ENCODE measurements at places on chromosomes 6 and 20. TPM values are rescaled to one million over a fixed set of nuclear protein-coding genes. Genes with fewer than 3 reads are reported as not detected.

BTN1A1 gene
- total RNA-seq: under 0.01 TPM

FOXC1 gene
- 36.5 TPM for total RNA-seq

TRIM15 gene
- not detected for total RNA-seq

SSTR4 gene
- 0.13 TPM for total RNA-seq

HLA-DMA gene
- total RNA-seq: 0.79 TPM

HAO1 gene
- total RNA-seq: not detected

TNNC2 gene
- total RNA-seq: 1.4 TPM

UBD gene
- not detected for total RNA-seq

SLC44A4 gene
- 0.13 TPM for total RNA-seq

KIF6 gene
- total RNA-seq: 0.19 TPM

HLA-DPB1 gene
- total RNA-seq: 20.3 TPM

RNF39 gene
- not detected for total RNA-seq

PSORS1C2 gene
- not detected for total RNA-seq

FOXA2 gene
- total RNA-seq: not detected

PKHD1 gene
- total RNA-seq: not detected

MCHR2 gene
- not detected for total RNA-seq

COL11A2 gene
- total RNA-seq: 0.13 TPM

DNAH8 gene
- under 0.01 TPM for total RNA-seq

ARHGAP40 gene
- not detected for total RNA-seq

NT5E gene
- 509 TPM for total RNA-seq

RIPOR3 gene
- 0.13 TPM for total RNA-seq

POU5F1 gene
- 0.13 TPM for total RNA-seq

FOXO3 gene
- 32.0 TPM for total RNA-seq
